Epithelial cell of umbilical artery (primary cell): ENCODE measurements at places on chromosomes 2 and 18. TPM values are rescaled to one million over a fixed set of nuclear protein-coding genes. Genes with fewer than 3 reads are reported as not detected.

The HOXD3 gene
- total RNA-seq = 4.2 and 5.9 TPM in 2 replicates

The GEN1 gene
- 11.4 and 36.0 TPM in 2 replicates for total RNA-seq

The SCN1A gene
- total RNA-seq = under 0.01 TPM in 1 of 2 replicates, not detected in the other

The CENPA gene
- total RNA-seq = 19.3 and 21.1 TPM in 2 replicates

The RFTN2 gene
- total RNA-seq = 2.7 and 5.5 TPM in 2 replicates

The LCT gene
- total RNA-seq = not detected in 2 replicates

The CHRND gene
- not detected in 2 replicates for total RNA-seq

The SCLY gene
- 22.1 and 36.3 TPM in 2 replicates for total RNA-seq

The REG1B gene
- not detected in 2 replicates for total RNA-seq

The HOXD13 gene
- total RNA-seq = under 0.01 TPM in 1 of 2 replicates, not detected in the other

The SCN3A gene
- total RNA-seq = under 0.01 TPM in 2 replicates

The RAMP1 gene
- total RNA-seq = not detected in 2 replicates

The LYG1 gene
- total RNA-seq = not detected in 2 replicates

The GAREM1 gene
- 0.15 and 0.32 TPM in 2 replicates for total RNA-seq

The KIF1A gene
- under 0.01 TPM in 1 of 2 replicates, not detected in the other for total RNA-seq

The FZD7 gene
- 0.46 and 0.65 TPM in 2 replicates for total RNA-seq

The MC4R gene
- total RNA-seq = not detected in 2 replicates

The INPP4A gene
- total RNA-seq = 19.5 and 25.0 TPM in 2 replicates

The MC2R gene
- not detected in 2 replicates for total RNA-seq

The PJVK gene
- total RNA-seq = 0.30 and 0.65 TPM in 2 replicates

The CYTIP gene
- not detected in 2 replicates for total RNA-seq

The ADD2 gene
- 1.8 and 2.9 TPM in 2 replicates for total RNA-seq

The RNF144A gene
- 9.9 and 13.6 TPM in 2 replicates for total RNA-seq

The CRYGD gene
- not detected in 2 replicates for total RNA-seq
